ENCODE measurements at places on chromosomes 12 and 14. TPM values are rescaled to one million over a fixed set of nuclear protein-coding genes. Genes with fewer than 3 reads are reported as not detected.

The TAS2R50 gene
- 6.6 TPM for total RNA-seq

The PTGER2 gene
- not detected for total RNA-seq

The PRH2 gene
- total RNA-seq: not detected

The FLVCR2 gene
- total RNA-seq: 1.7 TPM

The PLBD1 gene
- total RNA-seq: 0.98 TPM

The PAH gene
- total RNA-seq: 0.25 TPM

The ASPG gene
- total RNA-seq: under 0.01 TPM

Measured in temporal lobe (tissue), 4 donors.